ENCODE measurements at places on chromosomes 5 and 9. TPM values are rescaled to one million over a fixed set of nuclear protein-coding genes. Genes with fewer than 3 reads are reported as not detected.

GRCh38 chr5:148641735-148642134 lies 12.6 kb downstream of the HTR4 start:
- no peak for DNase-seq

DNA sequence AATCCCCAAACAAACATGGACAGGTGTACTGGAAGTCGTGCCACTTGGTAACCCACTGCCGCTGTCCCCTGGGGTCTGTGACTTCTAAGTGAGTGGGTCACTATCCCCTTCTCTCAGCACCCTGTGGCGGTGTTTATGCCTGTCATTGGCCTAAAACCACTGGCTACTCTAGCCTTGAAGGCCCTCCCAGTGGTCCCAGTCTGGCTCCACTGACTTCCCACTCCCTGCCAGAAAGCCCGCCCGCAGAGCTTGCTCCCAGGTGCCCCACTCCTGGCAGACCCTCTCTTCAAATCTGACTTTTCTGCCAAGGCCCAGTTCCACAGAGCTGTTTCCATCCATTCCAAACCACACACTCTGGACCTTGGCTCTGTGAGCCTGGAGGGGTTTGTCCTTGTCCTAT lies 274.5 kb downstream of the HSPA4 start:
- no peak for DNase-seq

DNA sequence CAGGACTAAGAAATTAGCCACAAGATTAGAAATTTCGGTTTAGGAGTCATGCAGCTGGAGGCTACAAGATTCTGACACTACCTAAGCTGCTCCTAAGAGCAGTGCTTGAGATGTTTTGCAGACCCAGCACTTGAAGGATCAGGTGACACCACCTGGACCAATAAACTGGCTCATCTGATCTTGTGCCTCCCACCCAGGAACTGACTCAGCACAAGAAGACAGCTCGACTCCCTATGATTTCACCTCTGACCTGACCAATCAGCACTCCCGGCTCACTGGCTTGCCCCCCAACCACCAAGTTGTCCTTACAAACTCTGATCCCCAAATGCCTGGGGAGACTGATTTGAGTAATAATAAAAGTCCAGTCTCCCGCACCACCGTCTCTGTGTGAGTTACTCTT lies 170.4 kb downstream of the TTC39B start:
- DNase-seq = no peak

- DNase-seq = no peak
Observed at GRCh38 chr9:109730228-109730627, 49.8 kb upstream of the PALM2AKAP2 start.

- DNase-seq = peak; percentile 58
Observed at GRCh38 chr9:27572566-27572917, 739 bp downstream of the C9orf72 start.

- DNase-seq = no peak
Observed at GRCh38 chr9:115359017-115359780, 241.2 kb upstream of the TNC start.

DNA sequence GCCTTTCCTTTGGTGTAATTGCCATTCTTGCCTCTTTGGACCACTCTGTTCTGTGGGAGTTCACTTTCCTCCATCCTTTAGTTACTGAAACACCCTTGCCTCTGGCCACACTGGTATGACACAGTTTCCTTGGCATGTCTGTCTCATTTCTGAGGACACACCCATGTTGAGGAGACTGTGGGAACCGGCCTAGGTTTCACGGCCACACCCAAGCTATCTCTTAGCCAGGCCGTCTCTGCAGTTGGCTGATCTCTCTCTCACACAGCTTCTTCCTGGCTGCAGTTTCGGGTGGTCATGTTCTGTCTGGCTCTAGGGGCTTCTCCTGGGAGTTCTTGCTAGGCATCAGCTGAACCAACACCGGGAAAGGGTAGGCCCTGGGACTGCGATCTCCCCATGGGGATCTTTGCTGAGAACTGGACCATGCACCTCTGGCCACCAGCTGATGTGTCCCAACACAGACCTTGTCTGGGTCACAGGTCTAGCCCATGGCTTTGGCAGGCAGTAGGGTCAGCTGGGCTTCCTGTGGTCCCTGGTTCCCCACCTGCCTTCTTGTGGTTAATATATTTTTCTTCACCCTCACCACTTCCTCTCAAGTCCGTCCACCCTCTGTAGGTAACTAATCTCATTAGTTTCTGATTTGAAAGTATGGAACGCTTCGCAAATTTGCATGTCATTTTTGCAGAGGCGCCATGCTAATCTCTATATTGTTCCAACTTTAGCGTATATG lies 24.9 kb downstream of the ARHGEF37 start:
- peak; percentile 61 for DNase-seq

- DNase-seq = no peak
Observed at GRCh38 chr5:151496041-151496484, 48.7 kb downstream of the SLC36A1 start.

GRCh38 chr9:26054600-26055520 lies 376.6 kb upstream of the TUSC1 start:
- DNase-seq = no peak

GRCh38 chr5:169344629-169345028 lies 43.7 kb upstream of the SLIT3 start:
- DNase-seq = no peak

DNA sequence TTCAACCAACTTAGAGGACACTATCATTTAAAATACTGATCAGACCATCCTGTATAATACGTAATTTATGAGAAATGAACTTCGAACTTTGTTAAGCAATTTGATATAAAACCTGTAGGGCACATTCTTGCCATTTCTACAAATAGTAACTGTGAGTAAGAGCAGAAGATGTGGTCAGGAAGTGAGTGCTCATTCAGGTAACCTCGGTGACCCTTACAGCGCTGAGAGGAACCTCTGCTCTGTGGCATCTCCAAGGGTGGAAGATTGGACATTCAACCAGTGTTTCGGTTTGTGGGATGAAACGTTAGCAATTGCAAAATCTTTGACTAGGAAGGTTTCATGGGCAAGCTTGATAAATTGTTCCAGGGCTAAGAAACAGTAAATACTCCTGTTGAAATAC lies 194.8 kb upstream of the IRX2 start:
- DNase-seq = no peak

DNA sequence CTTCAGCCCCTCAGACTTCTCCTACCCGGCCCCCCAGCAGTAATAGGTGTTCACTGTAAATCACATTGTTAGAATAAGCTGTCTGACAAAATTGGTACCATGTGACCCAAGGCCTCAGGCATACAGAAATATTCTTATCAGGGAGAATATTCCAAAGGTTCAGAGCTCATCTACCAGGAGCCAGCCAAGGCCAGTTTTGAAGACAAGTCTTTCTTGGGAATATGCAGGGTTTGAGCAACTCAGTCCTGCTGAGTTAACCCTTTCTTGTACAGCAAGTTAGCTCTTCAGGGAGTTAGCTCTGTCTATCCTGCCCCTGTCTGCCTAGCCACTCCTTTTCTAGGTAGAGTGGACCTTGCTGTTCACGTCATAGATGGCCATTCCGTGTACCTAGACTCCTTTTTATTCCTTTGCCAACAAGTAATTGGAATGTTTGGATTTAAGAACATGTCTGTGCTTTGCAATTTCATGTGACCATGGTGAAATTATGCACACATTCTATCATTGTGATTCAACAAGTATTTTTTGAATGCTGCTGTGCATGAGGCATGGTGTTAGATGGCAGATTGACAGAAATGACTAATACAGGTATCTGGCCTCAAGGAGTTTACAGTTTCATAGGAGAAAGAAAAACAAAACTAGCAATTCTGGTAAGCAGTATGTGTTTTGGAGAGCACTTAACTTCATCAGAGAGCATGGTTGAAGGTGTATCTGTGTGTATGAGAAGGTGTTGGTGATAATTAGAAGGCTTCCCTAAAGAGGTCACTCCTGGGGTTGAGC lies 22.6 kb downstream of the TGFBR1 start:
- DNase-seq = no peak

GRCh38 chr5:96940586-96940985 lies 4.7 kb downstream of the LNPEP start:
- no peak for DNase-seq

DNA sequence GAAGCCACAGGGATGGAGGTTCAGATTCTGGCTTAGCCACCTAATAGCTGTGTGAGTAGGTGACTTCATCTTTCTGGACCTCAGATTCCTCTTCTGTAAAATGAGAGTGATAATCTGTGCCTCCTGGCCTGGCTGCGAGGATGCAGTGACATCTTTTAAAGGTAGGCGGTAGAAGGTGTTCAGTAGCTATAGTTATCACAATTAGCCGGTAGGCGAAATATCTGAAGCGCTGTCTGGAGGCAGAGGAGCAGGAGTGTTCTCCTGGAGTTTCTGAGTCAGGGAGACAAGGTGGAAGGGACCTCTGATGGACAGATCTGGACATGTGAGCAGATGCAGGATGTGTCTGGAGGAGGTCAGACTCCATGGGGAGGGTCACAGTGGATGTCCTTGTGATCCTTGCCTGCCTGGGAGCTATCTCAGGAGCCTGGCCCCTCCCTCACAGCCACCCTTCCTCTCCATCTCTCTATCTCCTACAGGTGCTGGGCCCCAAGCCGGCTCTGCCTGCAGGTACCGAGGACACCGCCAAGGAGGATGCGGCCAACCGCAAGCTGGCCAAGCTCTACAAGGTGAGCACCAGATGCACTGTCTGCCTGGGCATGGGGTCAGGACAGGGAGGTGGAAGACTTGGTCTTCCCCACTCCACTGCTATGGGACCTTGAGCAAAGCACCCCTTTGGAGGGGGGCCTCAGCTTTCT lies 45.6 kb downstream of the GSN start:
- no peak for DNase-seq

- DNase-seq = no peak
Observed at GRCh38 chr5:74919487-74919886, 53.3 kb upstream of the FAM169A start.

DNA sequence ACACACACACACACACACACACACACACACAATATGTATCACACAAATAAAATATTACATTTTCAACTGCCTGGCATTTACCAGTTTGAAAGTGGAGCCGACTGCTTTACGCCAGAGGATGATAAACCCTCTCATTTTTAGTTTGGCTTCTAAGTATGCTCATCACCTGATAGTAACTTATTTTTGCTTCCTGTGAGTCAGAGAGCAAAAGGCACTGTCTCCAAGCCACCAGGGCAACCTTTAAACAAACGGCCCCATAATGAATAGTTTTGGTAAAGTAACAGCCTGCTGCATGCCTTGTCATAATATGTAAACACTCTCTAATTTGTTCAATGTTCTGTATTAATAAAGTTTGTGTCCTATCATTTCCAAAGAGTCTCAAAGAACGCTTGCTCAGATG lies 26.9 kb downstream of the KLF4 start:
- no peak for DNase-seq

DNA sequence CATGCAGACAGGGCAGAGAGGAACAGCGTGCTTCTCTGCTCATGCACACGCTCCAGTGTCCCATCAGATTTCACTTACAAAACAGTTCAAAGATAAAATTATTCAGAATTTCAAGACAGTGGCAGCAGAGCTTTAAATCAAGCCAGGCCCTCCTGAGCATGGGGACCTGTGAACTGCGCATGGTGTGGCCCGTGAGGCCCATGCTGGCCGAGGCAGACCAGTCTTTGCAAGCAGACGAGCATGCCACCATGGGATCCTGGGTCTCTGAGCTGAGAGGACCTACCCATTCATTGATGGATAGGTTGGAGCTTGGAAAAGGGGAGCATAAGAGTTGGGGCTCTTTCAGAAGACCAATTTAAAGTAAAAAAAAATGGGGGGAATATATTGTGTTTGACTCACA lies 35.0 kb upstream of the SAP30L start:
- DNase-seq = peak; percentile 3

GRCh38 chr5:130116972-130117371 lies 212.7 kb downstream of the CHSY3 start:
- DNase-seq = no peak

DNA sequence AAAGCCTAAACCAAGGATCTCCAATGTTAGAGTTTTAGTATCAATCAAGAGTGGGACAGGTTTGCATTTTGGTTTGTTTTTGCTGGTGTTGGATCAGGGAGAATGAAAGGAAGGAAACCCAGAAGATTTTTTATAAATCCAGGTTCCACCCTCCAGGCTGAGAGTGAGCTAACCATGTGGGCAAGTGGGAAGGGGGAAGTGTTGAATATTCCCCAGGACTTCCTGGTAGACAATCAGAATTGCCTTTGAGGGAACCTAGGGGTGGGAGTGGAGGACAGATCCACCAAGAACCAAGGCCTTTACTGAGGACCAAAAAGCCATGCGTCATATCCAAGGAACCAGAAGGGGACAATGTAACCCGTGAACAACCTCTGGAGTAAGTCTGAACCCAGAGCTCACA lies 33.5 kb upstream of the PIK3R1 start:
- DNase-seq = no peak

DNA sequence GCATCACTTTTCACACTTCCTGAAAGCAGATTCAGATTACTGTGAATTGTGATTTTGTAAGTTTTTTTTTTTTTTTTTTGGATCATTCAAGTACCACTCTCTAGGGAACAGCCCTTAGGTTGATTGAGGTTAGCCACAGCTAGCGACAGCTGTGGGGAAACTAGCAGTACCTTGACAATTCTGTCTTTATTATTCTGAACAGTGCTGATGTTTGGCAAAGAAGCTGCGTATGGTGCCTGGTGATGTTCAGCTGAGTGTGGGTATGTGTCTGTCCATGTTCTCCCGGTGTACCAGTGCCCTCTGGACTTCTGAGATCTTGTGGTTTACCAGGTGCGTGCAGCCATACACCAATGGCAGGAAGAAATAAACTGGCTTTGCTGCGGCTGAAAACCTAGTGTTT lies 117.3 kb upstream of the PLPPR1 start:
- DNase-seq = no peak

- no peak for DNase-seq
Observed at GRCh38 chr5:67774267-67774552, 441.3 kb upstream of the PIK3R1 start.

DNA sequence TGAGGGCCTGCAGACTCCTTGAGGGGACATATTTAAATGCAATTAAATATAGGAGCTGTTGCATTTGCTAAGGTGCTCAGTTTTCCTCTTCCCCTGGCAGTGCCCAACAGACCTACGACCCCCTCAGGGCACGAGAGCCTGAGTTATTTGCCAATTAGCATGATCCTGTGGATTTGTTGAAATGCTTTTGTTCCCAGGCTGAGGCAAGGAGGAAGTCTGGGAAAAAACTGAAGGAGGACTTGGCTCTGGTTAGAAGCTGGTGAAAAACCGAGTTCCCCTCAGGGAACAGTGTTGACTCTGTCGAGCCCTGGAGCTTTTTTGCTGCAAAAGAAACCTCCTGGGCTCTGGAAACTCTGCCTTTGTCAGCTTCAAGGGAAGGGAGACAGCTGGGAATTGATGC lies 103.6 kb upstream of the SHB start:
- DNase-seq = no peak

The MGAT1 gene
- 100 TPM for total RNA-seq

The ARHGEF39 gene
- total RNA-seq = 0.07 TPM

The STK32A gene
- 1.7 TPM for total RNA-seq

The QSOX2 gene
- 5.6 TPM for total RNA-seq

The ACSL6 gene
- total RNA-seq = 0.29 TPM

The IL3 gene
- total RNA-seq = not detected

The ALDOB gene
- not detected for total RNA-seq

Measured in gastrocnemius medialis (tissue), 4 donors.